A549 treated with GW870086 at 1 μM for 4 hours (cell line): ENCODE measurements at places on chromosomes 3 and 15. TPM values are rescaled to one million over a fixed set of nuclear protein-coding genes. Genes with fewer than 3 reads are reported as not detected.

The CTXN2 gene
- 0.05 TPM in 1 of 5 replicates, not detected in the others for total RNA-seq

The PAK6 gene
- total RNA-seq = 0.57 to 0.71 TPM (median 0.65 TPM) in 5 replicates

The LDHAL6B gene
- total RNA-seq = not detected in 5 replicates

The ZPLD1 gene
- not detected in 5 replicates for total RNA-seq

The FBXL2 gene
- 6.1 to 8.0 TPM (median 7.0 TPM) in 5 replicates for total RNA-seq

The PLCL2 gene
- total RNA-seq = 4.8 to 6.4 TPM (median 4.9 TPM) in 5 replicates

The SIDT1 gene
- total RNA-seq = 0.43 to 1.1 TPM (median 0.80 TPM) in 5 replicates

The SOX2 gene
- 0.36 to 0.66 TPM (median 0.47 TPM) in 5 replicates for total RNA-seq

The CCDC39 gene
- total RNA-seq = 0.17 TPM in 1 of 5 replicates, not detected in the others

The MYNN gene
- total RNA-seq = 8.5 to 10.9 TPM (median 9.1 TPM) in 5 replicates

The PTH1R gene
- total RNA-seq = 0.59 to 1.1 TPM (median 0.94 TPM) in 5 replicates
